ENCODE measurements at places on chromosomes 4 and X. TPM values are rescaled to one million over a fixed set of nuclear protein-coding genes. Genes with fewer than 3 reads are reported as not detected.

DNA sequence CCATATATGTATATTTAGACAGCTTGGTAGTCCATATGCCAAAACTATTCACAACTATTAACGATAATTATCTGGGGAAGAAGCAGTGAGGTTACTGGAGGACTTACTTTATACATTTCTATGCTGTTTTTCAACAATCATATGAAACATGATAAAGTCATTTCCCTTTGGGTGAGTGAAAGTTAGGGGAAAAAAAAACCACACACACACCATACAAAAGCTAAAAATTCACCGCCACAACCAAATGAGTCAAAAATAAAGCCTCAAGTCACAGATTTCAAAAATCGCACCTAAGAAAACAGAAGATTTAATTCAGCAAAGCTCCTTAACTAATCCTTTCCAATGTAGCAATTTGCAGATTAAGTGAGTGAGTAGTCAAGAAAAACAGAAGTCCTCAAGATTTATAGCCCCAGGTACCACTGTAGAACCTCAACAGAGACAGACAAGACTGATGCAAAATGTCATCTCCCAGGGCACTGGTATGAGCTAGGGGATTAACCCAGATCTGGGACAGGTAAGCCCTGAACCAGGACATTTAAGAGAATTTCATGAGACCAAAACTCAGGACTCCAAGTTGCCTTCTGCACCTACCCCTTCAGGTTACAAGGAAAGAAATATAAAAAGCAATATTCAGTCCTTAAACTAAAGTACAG lies 35.1 kb downstream of the SYTL4 start:
- no peaks in the 10 kb centered on the region for H3K27me3 ChIP-seq
- no peaks in the 10 kb centered on the region for H3K36me3 ChIP-seq
- DNase-seq: no peak
- H3K4me1 ChIP-seq: no peaks in the 10 kb centered on the region
- H3K4me3 ChIP-seq: no peak overlapping the region

- H3K4me1 ChIP-seq: no peaks in the 10 kb centered on the region
- DNase-seq: no peak
- no peaks in the 10 kb centered on the region for H3K36me3 ChIP-seq
- H3K27ac ChIP-seq: no peak overlapping the region
Observed at GRCh38 chr4:67762086-67762485, 7.9 kb upstream of the GNRHR start.

GRCh38 chr4:80495865-80496264 lies 160.3 kb downstream of the CFAP299 start:
- no peak overlapping the region for H3K27ac ChIP-seq
- DNase-seq: no peak
- H3K4me1 ChIP-seq: no peaks in the 10 kb centered on the region
- H3K36me3 ChIP-seq: no peaks in the 10 kb centered on the region
- H3K27me3 ChIP-seq: no peaks in the 10 kb centered on the region

DNA sequence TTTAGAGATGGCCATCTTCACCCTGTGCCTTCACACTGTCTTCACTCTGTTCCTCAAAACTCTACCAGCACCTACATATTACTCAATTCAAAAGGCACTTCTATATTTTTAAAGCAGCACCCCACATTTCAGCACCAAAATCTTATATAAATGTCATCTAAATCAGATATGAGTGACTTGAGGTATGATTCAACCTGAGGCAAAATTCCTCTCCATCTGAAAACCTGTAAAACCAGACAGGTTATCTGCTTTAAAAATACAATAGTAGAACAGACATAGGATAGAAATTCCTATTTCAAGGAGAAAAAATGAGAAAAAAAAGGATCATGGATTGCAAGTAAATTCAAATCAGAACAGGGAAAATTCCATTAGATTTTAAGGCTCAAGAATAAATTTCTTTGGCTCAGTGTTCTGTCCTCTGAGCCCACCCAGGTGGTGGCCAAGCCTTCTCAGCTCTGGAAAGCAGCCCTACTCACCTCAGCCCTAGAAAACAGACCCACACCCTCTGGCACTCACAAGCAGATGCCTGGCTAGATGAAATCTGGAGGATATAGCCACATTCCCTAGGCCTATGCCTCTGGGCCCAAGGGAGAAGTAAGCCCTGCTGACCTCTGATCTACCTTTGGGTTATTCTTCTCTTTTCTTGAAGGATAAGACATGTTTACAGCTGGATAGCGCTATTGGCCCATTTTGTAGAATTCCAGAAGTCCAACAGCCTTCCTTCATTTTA lies 240.4 kb upstream of the ZCCHC13 start:
- no peaks in the 10 kb centered on the region for H3K4me1 ChIP-seq
- no peak overlapping the region for H3K4me3 ChIP-seq
- no peaks in the 10 kb centered on the region for H3K36me3 ChIP-seq
- H3K27me3 ChIP-seq: no peaks in the 10 kb centered on the region

- DNase-seq: no peak
- H3K27me3 ChIP-seq: peaks cover 2% of the 10 kb centered on the region
- H3K36me3 ChIP-seq: no peaks in the 10 kb centered on the region
- H3K4me3 ChIP-seq: no peak overlapping the region
- H3K4me1 ChIP-seq: no peaks in the 10 kb centered on the region
Observed at GRCh38 chrX:31287861-31288260, 216.0 kb upstream of the FTHL17 start.

GRCh38 chr4:138919094-138919936 lies 96.3 kb upstream of the NOCT start:
- no peaks in the 10 kb centered on the region for H3K36me3 ChIP-seq
- no peak overlapping the region for H3K27ac ChIP-seq
- no peaks in the 10 kb centered on the region for H3K4me1 ChIP-seq

GRCh38 chrX:12425496-12425895 lies 287.2 kb downstream of the FRMPD4 start:
- H3K4me1 ChIP-seq: no peaks in the 10 kb centered on the region
- no peak overlapping the region for H3K4me3 ChIP-seq
- H3K27me3 ChIP-seq: no peaks in the 10 kb centered on the region
- DNase-seq: no peak

DNA sequence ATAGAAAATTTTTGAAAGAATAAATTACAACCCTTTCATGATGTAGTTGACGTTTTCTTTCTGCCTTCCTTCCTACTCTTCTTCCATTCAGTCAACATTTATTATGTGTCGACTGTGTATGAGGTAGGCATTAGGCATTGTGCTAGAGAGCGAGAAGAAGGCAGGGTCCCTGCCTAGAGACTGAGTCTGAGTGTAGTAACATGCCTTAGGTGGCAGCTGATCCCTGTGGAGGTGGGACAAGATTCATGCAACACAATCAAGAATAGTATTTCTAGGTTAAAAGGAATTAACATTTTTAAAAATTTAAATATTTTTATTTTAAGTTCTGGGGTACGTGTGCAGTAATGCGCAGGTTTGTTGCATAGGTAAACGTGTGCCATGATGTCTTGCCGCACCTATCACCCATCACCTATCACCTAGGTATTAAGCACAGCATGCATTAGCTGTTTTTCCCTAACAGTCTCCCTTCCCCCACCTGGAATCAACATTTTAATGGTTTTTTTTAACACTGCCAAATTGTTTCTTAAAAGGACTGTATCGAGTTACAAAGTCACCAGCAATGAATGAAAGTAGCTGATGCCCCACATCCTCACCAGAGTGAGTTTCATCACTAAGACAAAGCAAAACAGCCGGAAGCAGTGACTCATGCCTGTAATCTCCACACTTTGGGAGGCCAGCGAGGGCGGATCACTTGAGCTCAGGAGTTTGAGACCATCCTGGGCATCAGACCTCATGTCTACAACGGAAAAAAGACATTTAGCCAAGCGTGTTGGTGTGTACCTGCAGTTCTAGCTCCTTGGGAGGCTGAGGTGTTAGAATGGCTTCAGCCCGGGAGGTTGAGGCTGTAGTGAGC lies 84.0 kb downstream of the WWC2 start:
- H3K4me1 ChIP-seq: peaks cover 3% of the 10 kb centered on the region
- no peaks in the 10 kb centered on the region for H3K27me3 ChIP-seq
- H3K36me3 ChIP-seq: no peaks in the 10 kb centered on the region
- H3K4me3 ChIP-seq: no peak overlapping the region
- H3K27ac ChIP-seq: no peak overlapping the region
- DNase-seq: peak; percentile 47

DNA sequence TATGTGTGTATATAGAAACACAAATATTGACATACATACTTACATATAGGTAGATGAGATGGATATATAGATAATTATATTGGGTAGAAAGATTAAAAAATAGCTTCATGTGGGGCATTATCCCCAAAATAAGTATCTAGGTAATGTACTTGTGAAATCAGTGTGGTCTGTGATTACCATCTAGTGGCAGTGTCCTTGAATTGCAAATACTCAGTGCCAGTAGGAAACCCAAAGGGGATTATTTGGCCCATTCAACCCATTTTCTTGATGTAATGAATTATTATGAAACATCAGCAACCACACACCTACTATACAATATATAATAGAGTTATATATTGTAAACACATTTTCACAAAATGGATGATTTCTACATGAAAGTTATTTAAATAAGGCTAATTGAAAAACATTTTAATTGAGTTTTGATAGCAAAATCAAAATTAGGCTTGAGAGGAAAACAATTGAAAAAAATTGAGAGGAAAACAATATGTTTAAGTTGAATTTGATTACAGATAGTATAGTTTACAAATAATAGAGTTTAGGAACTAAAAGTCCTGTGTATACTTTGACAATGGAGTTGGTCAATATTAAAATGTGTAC lies 389.4 kb downstream of the GALNTL6 start:
- H3K27ac ChIP-seq: no peak overlapping the region
- no peaks in the 10 kb centered on the region for H3K27me3 ChIP-seq
- DNase-seq: no peak
- no peaks in the 10 kb centered on the region for H3K4me1 ChIP-seq
- no peak overlapping the region for H3K4me3 ChIP-seq
- H3K36me3 ChIP-seq: no peaks in the 10 kb centered on the region

DNA sequence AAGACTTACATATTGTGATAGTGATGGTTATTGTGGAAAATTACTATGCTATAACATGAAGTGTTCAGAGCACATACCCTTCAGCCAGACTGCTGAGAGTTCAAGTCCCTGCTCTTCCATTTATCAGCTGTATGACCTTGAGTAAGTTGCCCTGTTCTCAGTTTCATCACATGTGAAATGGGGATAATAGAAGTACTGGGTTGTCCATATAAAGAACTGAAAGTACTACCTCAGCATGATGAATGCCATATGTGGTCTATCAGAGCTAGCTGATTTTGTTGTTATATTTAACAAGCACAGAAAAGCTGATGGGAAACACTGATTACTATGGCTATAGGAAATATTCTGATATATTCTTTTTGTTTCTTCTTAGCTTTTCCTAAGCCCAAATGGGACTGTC lies 115.6 kb downstream of the REPS2 start:
- H3K27ac ChIP-seq: no peak overlapping the region
- H3K36me3 ChIP-seq: no peaks in the 10 kb centered on the region
- no peaks in the 10 kb centered on the region for H3K27me3 ChIP-seq
- no peaks in the 10 kb centered on the region for H3K4me1 ChIP-seq
- no peak for DNase-seq

DNA sequence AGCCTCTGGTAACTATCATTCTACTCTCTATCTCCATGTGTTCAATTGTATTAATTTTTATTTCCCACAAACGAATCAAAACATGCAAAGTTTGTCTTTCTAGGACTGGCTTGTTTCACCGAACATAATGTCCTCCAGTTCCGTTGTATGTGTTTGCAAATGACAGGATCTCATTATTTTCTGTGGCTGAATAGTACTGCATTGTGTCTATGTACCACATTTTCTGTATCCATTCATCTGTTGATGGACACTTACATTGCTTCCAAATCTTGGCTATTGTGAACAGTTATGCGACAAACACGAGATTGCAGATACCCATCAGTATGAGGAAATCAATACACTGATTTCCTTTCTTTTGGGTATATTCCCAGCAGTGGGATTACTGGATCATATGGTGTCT lies 8.4 kb upstream of the LDOC1 start:
- no peak overlapping the region for H3K27ac ChIP-seq
- no peak overlapping the region for H3K4me3 ChIP-seq
- no peak for DNase-seq
- no peaks in the 10 kb centered on the region for H3K36me3 ChIP-seq
- H3K27me3 ChIP-seq: no peaks in the 10 kb centered on the region
- no peaks in the 10 kb centered on the region for H3K4me1 ChIP-seq

GRCh38 chr4:119040694-119041185 lies 94.9 kb upstream of the MYOZ2 start:
- no peak overlapping the region for H3K4me3 ChIP-seq
- H3K27ac ChIP-seq: no peak overlapping the region
- H3K27me3 ChIP-seq: no peaks in the 10 kb centered on the region
- H3K4me1 ChIP-seq: peaks cover 15% of the 10 kb centered on the region

- no peak for DNase-seq
- H3K4me1 ChIP-seq: no peaks in the 10 kb centered on the region
- H3K36me3 ChIP-seq: no peaks in the 10 kb centered on the region
Observed at GRCh38 chr4:54677416-54677815, 19.7 kb downstream of the KIT start.

DNA sequence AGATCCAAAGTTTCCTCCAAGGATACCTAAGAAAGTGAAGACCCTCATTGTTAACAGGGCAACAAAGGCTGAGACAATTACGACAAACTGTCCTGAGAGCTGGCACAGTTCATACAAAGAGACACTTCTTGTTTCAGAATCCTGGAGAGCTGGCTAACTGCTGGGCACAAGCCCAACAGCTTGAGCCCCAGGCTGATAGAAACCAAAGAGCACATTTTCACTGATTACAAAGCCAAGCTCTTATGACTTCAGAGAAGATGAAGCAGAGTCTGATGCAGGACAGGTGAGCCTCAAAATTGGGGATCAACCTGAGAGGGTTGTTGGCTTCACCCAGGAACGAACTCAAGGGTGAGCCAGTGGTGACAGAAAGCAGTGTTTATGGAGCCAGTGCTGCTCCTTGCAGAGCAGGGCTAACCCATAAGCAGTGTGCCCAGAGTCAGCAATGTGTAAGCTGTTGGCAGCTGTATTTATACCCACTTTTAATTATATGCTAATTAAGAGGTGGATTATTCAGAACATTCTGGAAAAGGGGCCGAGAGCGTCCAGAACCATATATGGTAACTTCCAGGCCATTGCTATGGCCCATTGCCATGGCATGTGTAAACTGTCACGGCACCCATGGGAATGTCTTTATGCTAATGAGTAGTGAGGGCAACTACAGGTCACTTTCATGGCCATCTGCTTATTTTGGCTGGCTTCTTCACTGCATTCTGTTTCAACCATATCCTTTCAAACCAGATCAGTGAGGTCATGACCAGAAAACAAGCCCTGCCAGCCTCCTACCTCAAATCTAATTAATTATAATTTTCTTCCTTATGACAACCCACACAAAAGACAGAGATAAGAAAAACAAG lies 183.7 kb downstream of the EVC2 start:
- H3K36me3 ChIP-seq: no peaks in the 10 kb centered on the region
- no peak overlapping the region for H3K4me3 ChIP-seq
- no peaks in the 10 kb centered on the region for H3K27me3 ChIP-seq
- H3K4me1 ChIP-seq: no peaks in the 10 kb centered on the region
- H3K27ac ChIP-seq: no peak overlapping the region

Gene GASK1B
- total RNA-seq: 144 TPM

Gene IGBP1
- 63.3 TPM for total RNA-seq

Gene CT45A5
- 6.4 TPM for total RNA-seq

Gene SLC6A8
- 23.5 TPM for total RNA-seq

Gene GPR78
- total RNA-seq: 6.5 TPM

Gene RAI2
- 33.0 TPM for total RNA-seq

Gene STK26
- total RNA-seq: 2.9 TPM
